Activated T-cell treated with anti-CD3 and anti-CD28 coated beads for 24 hours (primary cell): ENCODE measurements at places on chromosomes 2 and 18.

GRCh38 chr2:140422759-140423158, 1642.6 kb upstream of the NXPH2 start:
- DNase-seq, result no peak

DNA sequence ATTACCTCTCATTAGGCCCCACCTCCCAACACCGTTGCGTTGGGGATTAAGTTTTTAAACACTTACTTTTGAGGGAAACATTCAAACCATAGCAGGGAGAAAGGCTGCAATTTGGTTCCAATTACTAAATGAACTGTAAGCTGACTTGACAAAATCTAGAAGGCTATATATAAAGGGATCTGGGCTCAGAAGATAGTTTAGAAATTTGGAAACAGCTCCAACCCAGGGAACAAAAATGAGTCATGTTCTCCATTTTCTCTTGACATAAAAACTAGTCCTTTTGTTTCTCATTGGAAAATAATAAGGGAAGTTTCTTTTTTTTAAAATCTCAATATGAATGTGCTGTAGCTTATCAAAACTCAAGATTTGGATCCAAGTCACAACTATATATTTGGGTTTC, 17.5 kb downstream of the MOGAT1 start:
- no peak for DNase-seq

DNA sequence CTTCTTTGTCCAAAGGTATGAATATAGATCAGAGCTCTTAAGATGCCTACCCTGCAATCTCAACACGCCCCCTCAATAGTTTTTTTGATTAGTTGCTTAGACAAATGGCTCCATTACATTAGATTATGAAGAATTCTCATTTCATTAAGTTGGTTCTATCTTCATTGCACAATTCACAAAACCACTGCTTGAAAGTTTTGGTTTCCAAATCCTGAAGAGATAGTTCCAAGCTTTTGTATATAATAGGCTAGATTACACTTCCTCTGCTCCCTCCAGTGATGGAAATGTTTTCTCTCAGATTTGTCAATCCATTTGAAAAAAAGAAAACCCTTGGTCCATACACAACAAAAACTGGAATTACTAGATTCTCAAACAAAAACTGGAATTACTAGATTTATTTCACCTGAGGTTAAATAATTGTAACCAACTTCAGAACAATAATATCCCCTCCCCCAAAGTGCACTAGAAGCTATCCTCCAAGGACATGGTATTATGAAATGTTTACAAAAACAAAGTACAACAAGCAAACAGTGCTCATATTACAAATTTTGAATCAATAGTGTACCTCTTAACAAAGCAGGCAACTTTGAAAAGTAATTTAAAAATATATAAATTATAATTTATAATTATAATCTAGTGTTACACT, 6.8 kb upstream of the TLK1 start:
- no peak for DNase-seq

DNA sequence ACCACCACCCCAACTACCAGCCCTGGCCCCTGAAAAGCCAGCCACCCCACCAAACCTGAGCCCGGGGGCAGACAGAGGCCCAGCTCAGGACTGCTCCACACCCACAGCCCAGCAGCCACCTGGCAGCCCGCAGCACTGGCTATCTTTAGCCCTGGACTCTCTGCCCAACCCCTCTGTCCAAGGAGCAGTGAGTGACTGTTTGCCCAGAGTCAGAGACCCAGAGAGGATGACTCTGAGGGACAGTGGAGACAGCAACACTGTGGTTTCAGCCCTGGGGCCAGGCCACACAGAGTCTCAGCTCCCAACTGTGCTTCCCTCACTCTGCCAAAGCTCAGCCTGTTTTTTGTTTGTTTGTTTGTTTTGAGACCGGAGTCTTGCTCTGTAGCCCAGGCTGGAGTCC, 32.6 kb downstream of the BIN1 start:
- no peak for DNase-seq

DNA sequence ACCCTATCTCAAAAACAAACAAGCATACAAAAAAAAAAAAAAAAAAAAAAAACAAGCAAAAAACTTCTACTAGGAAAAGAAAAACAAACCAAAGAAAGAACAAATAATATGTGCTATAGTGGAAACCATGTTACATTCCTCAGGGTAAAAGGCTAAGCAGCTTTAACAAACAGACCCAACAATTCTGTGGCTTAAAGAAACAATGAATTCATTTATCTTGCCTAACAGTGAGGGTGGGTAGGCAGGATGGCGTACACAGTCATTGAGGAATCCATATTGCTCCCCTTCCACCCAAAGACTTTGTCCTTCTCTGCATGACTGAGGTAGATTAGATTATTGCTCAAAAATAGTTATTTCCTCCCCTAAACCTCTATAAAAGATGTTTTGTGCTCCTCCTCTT, 63.1 kb upstream of the ITGA6 start:
- DNase-seq, result no peak

- no peak for DNase-seq
Measured at GRCh38 chr18:35467624-35468016, 30.1 kb downstream of the INO80C start.

DNA sequence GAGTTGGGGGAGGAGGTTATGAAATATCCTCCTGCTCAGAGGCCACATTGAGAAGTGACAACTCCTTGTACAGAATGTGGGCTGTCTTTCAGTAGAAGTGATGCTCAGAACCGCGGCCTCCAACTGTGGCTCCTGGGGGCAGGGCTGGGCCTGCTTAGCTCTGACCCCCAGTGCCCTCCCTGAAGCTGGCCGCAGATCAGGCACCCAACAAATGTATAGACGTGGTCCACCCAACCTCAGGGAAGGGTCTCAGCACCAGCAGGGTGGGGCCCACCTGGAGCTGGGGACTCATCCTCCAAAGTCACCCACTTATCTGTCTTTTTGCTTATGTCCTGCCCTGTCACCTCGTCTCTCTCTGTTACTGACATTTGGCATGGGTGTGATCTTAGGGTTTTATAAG, 11.1 kb upstream of the BIN1 start:
- no peak for DNase-seq

- DNase-seq, result no peak
Measured at GRCh38 chr2:189129971-189130370, 49.6 kb downstream of the COL5A2 start.

DNA sequence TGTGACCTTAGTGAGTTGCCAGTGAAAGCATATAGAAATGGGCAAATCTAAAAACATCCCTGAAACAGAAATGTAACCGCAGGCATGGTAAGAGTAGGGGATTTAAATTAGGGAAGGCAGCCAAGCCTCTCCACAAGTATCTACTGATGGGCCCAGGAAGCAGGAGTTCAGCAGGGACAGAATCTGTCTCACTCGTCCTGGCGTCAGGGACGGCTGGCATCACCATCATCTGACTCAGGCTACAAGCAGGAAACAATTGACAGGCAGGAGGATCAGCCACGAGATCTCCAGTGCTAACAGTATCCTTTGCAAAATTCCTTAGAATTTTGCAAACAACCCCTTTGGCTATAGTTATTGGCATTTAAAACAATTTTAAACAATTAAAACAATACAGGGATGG, 61.3 kb downstream of the SMAD4 start:
- no peak for DNase-seq

DNA sequence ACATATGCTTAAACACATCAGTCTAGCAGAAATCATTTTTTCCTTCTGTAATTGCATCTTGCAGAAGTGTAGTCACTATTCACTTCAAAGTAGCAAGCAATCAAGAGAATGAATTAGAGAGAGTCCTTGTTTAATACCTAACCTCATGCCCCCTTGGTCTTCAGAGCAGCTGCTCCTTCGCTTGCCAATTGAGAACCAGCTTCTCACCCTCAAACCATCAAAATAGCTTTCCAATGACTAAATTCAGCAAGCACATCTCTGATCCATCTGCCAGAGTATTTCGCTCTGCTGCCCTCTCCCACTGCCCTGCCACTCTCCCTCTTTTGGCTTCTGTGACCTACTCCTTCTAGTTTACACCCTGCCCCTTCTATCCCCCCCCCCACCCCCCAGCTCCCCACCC, 120.7 kb upstream of the AGAP1 start:
- no peak for DNase-seq

DNA sequence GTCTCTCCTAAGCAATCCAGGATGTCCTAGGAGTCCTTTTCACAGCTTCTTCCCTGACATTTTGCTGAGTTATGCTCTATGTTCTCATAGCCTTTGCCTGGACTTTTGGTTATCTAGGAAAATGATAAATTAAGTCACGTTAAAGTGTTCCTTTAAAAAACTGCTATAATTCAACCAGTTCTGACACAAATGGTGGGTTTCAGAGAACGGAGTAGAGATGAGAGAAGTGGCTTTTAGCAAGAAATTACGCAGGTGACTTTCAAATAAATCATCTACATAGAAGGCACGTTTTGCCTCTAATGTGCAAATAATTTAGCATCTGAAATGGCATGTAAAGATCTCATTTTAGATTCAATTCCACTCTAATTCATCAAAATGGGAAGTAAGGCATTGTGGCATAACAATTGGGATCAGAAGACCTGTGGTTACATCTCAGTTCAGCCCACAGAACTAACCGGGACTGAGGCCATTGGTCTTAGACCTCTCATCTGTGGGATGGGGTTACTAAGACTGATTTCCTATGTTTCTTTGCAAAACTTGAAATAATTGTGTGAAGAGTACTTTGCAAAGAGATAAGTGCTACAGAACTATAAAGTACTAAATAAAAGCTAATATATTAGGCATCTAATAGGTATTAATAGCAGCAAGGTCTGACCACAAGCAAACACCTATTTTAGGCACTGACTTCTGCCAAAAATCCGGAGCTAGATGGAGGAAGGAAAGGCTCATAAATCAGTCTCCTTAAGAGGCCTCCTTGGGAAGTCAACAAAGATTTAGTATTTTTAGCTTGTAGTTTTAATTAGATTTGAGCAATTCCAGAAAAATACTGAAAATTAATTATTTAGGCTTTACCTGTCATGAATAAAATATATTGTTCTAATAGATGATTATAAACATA, 211.4 kb downstream of the PIEZO2 start:
- DNase-seq, result no peak

- no peak for DNase-seq
Measured at GRCh38 chr18:5729983-5730699, 165.2 kb downstream of the TMEM200C start.

GRCh38 chr2:47907039-47907781, 912 bp upstream of the FBXO11 start:
- no peak for DNase-seq

DNA sequence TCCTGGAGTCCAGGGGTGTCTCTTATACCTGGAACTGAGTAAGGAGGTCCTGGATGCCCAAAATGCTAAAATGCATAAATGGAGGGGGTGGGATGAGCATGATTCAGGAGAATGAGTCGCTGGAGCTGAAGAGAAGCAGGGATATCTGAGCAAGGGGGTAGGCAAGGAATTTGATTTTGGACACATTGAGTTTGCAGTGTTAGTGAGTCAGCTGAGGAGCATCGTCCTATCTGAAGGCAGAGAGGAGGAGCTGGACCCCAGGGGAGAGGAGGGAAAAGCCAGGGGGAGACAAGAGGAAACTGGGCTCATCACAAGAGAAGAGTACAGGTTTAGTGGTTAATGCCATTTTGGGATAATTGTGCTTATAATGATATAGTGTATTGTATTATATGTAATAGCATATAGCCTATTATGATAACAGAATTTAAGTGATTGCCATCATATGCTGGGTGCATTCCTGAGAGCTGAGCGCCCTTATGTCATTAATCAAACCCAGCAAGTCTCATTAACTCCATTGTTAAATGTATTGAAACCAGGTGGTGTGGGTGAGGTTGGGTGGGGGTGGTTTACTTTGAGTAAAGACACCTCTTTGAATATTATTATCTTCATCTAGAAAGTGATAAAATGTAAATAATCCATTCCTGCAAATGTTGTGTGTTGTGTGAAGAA, 12.4 kb downstream of the EHD3 start:
- no peak for DNase-seq

GRCh38 chr2:75605770-75606529, 40.6 kb upstream of the MRPL19 start:
- DNase-seq, result no peak

DNA sequence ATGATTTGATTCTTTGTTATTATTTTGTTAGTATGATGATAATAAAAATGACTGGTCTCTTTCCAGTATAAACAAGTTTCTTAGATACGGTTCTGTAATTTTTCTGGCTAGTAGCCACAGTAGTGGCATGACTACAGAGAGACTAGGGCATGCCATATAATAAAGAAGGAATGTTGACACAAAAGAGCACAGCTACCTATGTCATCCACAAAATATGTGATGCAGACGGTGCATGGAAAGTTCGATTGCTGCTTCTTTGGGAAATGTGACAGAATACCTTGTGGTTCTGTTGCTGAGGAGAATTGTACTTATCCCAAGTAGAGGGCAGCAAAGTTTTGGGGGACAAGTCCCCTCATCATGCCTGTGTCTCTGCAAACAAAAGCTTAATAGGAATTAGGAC, 26.1 kb upstream of the SETBP1 start:
- DNase-seq, result no peak

- DNase-seq, result no peak
Measured at GRCh38 chr2:157601807-157602206, 26.9 kb downstream of the ACVR1C start.

DNA sequence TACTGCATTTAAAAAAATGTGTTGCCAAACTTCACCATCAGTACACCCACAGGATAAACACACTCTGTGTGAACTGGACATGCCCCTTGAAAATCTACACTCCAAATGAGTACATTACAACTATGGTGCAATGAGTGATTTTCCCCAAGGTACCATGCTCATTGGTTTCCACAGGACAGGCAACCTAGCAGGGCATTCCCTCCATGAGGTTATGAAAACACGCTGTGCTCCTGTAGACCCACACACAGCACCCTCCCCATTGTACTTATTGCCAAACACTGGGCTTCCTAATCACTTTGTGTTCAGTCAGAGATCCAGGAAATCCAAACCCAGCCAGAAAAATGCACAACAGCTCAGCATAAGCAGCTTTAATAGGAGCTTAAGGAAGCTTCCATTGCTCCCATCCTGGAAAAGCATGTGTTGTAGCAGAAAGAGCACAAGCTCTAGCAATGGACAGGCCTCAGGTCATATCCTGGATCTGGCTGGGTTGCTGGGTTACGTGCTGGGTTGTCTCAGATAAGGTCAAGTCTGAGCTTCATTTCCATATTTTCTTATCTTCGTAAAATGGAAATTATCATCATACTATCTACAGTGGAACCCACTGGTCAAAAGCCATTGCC, 20.8 kb upstream of the ATIC start:
- no peak for DNase-seq

GRCh38 chr2:31889044-31889443, 121.8 kb downstream of the MEMO1 start:
- DNase-seq, result no peak

DNA sequence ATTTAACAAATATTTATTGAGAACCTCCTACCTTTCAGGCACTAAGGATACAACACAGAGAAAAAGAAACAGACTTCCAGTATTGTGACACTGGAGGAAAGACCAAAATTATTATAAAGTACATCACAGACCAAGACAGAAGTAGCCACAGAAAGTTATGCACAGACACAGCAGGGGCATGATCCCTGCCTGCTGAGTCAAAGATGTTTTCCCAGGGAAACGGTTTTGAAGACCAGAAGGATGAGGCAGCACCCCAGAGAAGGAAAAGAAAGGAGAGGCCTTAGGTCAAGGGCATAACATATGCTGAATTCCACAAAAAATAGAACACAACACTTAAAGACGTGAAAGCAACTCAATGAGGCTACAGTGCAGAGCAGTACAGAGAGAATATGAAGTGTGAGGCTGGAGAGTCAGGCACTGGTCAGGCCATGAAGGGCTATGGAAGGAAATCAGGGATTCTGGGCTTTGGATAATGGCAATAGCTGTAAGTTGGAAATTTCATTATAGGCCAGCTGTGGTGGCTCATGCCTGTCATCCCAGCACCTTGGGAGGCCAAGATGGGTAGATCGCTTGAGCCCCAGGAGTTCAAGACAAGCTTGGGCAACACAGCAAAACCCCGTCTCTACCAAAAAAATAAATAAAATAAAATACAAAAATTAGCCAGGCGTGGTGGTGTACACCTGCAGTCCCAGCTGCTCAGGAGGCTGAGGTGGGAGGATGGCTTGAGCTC, 8.2 kb downstream of the ADAM17 start:
- DNase-seq, result no peak
